GF-D8 (cell line): ENCODE measurements at places on chromosomes 7 and 10.

GRCh38 chr7:130970696-130971095 is 236.7 kb upstream of the KLF14 start:
- no peak for DNase-seq

DNA sequence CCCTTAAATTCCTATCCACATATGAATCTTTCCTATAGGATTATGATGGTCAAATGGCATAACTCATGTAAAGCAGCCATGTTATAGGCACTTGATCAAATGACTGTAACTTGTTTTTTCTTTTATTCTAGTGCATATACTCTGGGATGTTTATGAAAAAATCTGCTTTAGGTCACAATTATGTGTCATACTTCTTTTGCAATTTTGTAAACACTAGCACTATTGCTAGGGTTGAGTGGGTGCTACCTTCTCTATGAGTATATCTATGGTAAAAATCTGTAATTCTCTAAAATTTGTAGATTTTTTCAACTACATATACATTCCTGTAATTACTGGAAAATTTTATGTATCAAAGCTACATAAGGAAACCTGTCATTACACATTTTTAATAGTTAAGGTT is 50.0 kb downstream of the HGF start:
- no peak for DNase-seq

- no peak for DNase-seq
These were observed 104.0 kb downstream of the JAZF1 start for GRCh38 chr7:28076423-28077200.

DNA sequence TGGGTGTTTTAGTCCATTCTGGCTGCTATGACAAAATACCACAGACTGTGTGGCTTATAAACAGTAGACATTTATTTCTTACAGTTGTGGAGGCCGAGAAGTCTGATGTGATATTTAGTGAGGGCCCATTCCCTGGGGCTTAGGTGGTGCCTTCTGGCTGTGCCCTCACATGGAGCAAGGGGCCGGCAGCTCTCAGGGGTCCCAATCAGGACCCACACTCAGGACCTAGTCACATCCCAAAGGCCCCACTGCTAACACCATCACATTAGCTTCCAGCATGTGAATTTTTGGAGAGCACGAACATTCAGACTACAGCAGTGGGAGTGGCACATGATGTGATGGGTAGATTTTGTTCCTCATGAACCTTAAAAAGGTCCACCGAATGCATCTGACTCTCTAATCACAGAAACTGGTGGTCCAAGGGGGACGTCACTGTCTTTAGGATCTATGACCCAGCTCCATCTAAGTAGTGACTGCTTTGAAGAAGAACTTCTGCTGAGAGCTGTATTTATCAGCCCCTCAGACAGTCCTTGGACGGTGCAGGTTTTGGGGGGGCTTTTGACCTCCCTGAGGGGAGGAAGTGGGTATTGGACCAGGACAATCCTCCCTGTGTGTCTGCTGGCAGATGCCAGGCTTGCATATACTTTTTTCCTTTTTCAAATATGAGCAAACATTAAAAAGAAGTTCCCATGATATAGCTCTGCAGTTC is 154.5 kb upstream of the ZNF32 start:
- DNase-seq = no peak

DNA sequence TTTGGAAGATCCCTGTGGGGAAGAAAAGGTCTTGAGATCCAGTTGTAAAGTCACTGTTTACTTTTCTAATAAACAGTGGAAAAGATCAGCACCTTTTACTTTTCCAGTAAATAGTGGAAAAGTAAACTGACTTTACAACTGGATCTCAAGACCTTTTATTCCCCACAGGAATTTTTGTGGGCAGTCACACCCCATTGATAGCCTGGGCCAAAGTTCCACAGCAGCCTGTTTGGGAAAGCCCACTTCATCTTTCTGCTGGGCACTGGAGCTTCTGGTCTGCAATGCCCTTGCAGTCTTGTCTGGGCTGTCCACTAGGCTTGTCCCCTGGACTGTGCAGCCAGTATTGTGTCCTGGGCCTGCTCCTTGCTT is 50.2 kb downstream of the ADCY1 start:
- DNase-seq = no peak

- DNase-seq = no peak
These were observed 297.9 kb downstream of the DGKB start for GRCh38 chr7:14604606-14605005.

- no peak for DNase-seq
These were observed 36.6 kb downstream of the SCIN start for GRCh38 chr7:12607134-12607533.

DNA sequence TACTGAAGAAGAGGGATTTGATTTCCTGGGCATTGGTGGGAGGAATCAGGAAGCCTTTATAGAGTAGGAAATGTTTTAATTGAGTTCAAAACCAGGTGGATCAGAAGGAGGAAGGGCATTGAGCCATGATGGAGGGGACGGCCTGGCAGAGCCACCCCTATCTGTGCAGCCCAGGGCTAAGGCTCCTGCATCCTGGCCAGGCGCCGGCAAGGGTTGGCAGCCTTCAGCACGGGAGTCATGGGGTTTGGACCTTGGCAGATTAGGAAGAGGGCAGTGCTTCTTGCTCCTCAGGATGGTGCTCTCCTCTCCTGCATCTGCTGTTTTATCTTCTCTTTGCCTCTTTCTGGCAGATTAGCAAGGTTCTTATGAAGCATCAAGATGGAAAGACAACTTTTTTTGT is 12.5 kb downstream of the ZNF862 start:
- no peak for DNase-seq

DNA sequence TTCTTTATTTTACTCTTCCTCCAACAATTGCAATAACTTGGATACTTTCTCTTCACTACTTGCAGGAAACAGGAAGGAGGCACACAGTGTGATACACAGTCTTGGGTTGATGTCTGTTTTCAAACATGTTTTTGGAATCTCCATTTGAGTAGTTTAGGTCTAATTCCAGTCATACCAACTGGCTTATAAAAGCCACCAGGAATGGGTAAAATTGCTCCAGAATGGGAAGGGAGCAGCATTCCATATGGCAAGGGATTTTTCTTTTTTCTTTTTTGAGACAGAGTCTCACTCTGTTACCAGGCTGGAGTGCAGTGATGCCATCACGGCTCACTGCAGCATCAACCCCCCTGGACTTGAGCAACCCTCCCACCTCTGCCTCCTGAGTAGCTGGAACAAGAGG is 545.1 kb upstream of the GALNT17 start:
- no peak for DNase-seq

- DNase-seq = no peak
These were observed 764.4 kb downstream of the LRMDA start for GRCh38 chr10:76195654-76196390.

DNA sequence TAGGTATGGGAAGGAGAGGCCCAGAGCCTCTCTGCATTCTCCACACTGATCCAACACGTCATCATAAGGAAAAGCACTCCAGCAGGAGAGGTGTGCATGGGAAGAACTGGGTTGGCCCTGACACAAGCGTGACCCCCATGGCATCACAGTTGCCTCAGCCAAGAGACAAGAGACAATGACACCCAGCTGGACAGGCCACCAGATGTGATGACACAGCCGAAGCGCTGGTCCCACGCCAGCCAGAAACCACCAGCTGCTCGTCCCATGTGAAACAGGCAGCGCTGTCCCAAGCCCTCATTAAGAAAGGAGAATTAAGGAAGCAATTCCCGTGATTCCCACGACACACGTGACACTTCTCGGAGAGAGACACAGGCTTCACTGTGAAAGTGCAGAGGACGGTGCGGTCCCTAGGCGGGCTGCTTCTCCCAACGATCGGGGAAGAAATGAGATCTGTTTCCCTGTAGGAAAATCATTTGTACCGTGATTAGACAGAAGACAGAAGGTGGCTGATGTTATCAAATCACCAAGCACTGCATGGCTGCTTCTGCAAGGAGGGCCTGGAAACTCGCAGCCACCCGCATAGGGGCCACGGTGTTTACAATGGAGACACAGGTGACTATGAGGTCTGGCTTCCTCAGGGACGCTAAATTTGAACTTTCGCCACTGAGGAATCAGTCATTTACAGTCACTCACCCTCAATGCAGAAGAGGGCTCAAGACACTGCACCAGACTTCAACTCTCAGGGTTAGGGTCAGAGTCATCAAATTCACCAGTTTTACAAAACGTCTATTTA is 74.5 kb downstream of the DIP2C start:
- DNase-seq = no peak

- no peak for DNase-seq
These were observed 103.8 kb upstream of the PCDH15 start for GRCh38 chr10:54904833-54905232.

- DNase-seq = no peak
These were observed 31.6 kb upstream of the PRSS37 start for GRCh38 chr7:141872931-141873330.

- no peak for DNase-seq
These were observed 95.0 kb upstream of the POM121L12 start for GRCh38 chr7:52940481-52940880.

GRCh38 chr10:116169782-116170445 is 103.1 kb downstream of the GFRA1 start:
- DNase-seq = no peak

GRCh38 chr10:103445767-103446567 is 6.2 kb downstream of the CALHM2 start:
- no peak for DNase-seq

- DNase-seq = no peak
These were observed 39.8 kb downstream of the GNA12 start for GRCh38 chr7:2804227-2804763.

- no peak for DNase-seq
These were observed 84.6 kb downstream of the JCAD start for GRCh38 chr10:29974773-29975172.

GRCh38 chr10:122138831-122139625 is 132.1 kb upstream of the BTBD16 start:
- DNase-seq = no peak

DNA sequence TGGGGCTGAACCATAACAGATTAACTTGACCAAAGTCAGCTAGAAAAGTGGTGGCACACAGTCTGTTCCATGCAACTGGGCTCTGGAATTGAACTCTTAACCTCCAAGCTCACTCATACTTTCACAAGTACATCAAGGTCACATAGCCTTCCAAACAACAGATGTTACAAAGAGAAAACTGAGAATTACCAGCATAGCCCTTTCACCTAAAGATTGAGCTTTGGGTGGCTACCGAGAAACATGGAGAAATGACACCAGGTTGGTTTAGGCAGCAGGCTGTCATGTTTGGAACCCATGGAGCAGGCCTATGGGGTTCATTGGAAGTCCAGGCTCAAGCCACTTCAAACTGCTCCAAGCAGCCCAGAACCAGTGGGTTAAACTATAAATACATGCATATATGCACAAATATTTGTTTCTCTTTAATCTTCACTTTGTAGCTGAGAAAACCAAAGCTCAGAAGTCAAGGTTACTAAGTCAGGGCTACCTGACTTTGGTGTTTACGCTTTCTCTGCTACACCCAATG is 59.1 kb downstream of the MALSU1 start:
- DNase-seq = no peak

GRCh38 chr10:71351087-71351486 is 32.0 kb downstream of the SLC29A3 start:
- no peak for DNase-seq

DNA sequence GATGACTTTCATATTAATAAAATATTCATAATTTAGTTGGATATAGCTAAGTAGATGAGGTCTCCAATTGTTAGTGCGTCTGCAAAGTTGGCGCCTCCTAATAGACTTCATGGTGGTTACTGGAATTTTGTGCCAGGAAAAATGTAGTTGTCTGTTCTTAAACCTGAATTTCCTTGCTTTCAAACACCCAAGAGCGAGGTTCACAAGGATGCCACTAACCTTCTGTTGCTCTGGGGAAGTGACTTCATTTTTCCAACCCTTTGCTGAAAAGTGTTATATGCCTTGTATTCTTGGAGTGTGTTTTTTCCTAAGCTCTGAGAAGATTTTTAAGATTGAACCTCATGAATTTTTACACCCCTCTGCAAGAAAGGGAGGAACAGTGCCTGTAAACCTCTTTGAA is 98.9 kb upstream of the GLCCI1 start:
- no peak for DNase-seq

DNA sequence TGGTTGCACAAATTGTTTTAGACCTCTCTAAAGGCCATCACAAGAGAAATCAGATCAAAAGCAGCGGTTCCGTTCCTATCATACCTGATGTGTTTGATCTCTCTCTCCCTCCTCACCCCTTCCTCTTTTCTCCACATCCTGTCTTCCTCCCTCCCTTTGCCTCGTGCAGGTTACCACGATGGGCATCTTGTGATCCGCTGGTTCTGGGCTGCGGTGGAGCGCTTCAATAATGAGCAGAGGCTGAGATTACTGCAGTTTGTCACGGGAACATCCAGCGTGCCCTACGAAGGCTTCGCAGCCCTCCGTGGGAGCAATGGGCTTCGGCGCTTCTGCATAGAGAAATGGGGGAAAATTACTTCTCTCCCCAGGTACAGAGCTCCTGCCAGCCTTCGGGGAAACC is 28.5 kb upstream of the STK17A start:
- no peak for DNase-seq

- no peak for DNase-seq
These were observed 715.2 kb upstream of the GRM3 start for GRCh38 chr7:85928500-85928899.

GRCh38 chr7:11706666-11707605 is 125.1 kb downstream of the THSD7A start:
- DNase-seq = no peak

- DNase-seq = no peak
These were observed 65.4 kb downstream of the ST7 start for GRCh38 chr7:117018713-117019112.

- DNase-seq = no peak
These were observed 101.0 kb upstream of the SHH start for GRCh38 chr7:155913291-155913690.

GRCh38 chr7:28318101-28318762 is 94.1 kb upstream of the CREB5 start:
- no peak for DNase-seq

- DNase-seq = no peak
These were observed 38.9 kb upstream of the ANKRD1 start for GRCh38 chr10:90959826-90960225.

- no peak for DNase-seq
These were observed 647.7 kb upstream of the GALNT17 start for GRCh38 chr7:70484255-70484654.

GRCh38 chr7:101996131-101996691 is 178.8 kb downstream of the CUX1 start:
- DNase-seq = no peak

DNA sequence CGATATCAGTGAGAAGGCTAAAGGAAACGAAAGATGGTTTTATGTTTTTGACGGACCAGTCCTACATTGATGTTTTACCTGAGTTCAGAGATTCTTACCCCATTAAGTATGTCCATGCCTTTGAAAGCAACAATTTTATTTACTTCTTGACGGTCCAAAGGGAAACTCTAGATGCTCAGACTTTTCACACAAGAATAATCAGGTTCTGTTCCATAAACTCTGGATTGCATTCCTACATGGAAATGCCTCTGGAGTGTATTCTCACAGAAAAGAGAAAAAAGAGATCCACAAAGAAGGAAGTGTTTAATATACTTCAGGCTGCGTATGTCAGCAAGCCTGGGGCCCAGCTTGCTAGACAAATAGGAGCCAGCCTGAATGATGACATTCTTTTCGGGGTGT is 27.7 kb downstream of the MET start:
- no peak for DNase-seq
